ENCODE measurements at places on chromosomes 13 and 19.

DNA sequence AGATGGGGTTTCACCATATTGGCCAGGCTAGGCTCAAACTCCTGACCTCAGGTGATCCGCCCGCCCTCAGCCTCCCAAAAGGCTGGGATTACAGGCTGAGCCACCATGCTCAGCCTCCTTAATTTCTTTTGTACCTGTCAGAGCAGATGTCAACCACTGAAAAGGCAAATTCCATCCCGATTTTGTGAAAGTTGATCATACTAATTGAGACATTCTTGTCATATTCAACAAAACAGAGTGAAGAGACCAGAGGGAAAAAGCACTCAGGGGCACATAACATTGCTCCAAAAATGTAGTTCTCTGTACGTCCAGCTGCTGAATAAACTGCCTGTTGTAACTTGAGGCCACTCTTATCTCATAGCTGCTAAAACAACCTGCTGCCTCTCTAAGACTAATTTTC, 27.4 kb upstream of the PSPC1 start:
- no peak for DNase-seq

DNA sequence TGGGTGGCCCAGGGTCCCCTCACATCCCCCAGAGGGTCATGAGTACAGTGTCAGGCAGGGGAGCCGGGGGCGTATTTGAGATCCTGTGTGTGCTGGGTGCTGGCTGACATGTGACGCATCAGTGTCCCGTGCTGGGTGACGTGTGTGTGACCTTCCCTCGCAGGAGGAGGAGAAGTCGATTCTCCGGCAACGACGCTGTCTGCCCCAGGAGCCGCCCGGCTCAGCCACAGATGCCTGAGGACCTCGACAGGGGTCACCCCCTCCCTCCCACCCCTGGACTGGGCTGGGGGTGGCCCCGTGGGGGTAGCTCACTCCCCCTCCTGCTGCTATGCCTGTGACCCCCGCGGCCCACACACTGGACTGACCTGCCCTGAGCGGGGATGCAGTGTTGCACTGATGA, 25.8 kb downstream of the PNPLA6 start:
- DNase-seq = no peak

GRCh38 chr13:33353210-33353609, 67.7 kb upstream of the STARD13 start:
- DNase-seq = no peak

GRCh38 chr19:40284501-40285352, at the start of gene AKT2:
Gene AKT2, minus strand, starts transcription at chr19:40285345. Its CDS starts 20,078 bp downstream, at chr19:40265267.
- peak; percentile 87 for DNase-seq

GRCh38 chr19:50818859-50819472, 4.6 kb downstream of the KLK1 start:
- no peak for DNase-seq

DNA sequence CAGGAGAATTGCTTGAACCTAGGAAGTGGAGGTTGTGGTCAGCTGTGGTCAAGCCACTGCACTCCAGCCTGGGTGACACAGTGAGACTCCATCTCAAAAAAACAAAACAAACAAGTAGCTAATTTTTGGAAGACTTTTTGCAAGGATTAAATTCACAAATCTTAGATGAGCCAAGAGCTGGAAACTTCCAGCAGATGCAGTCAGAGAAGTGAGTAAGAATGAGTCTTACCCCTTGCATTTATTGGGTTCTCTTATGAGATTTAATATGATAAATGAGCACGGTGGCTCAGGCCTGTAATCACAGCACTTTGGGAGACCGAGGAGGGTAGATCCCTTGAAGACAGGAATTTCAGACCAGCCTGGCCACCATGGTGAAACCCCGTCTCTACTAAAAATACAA, 44.9 kb upstream of the NBEA start:
- DNase-seq = no peak

DNA sequence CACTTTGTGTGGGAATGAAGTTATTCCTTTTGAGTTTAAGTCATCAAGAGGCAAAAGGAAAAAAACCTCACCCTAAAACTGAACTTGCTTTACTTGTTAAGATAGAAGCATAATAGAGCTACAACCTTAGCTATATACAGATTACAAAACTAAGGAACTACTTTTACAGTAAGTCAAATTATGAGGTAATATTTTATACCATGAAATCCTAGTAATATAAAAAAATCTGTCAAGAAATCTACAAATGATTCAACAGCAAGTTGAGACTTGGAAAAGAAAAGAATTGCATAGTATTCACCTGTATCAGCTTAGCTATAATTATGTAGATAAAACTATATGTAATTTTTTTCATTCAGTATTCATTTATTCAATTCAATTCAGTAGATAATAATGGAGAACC, 335.3 kb downstream of the KLF5 start:
- DNase-seq = no peak

DNA sequence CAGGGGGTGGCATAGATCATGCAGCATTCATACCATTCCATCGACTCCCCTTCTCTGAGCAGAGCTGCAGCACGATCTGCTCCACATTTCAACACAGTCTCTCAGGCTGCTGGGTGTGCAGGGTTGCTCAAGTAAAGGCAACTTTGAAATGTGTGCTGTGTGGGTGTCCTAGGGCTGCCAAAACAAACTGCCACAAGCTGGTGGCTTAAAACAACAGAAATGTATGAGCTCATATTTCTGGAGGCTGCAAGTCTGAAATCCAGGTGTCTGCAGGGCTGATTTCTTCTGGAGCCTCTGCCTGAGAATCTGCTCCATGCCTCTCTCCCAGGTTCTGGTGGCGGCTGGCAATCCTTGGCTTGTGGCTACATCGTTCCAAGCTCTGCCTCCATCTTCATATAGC, 63.7 kb upstream of the WDFY2 start:
- no peak for DNase-seq

DNA sequence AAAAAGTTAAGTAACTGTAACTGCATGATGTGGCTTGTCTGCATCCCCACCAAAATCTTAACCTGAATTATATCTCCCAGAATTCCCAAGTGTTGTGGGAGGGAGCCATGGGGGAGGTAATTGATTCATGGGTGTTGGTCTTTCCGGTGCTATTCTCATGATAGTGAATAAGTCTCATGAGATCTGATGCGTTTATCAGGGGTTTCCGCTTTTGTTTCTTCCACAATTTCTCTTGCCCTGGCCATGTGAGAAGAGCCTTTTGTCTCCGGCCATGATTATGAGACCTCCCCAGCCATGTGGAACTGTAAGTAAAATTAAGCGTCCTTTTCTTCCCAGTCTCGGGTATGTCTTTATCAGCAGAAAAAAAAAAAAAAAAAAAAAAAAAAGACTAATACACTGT, 385.8 kb downstream of the SLITRK1 start:
- DNase-seq = no peak

GRCh38 chr19:57599377-57599760, 316 bp upstream of the ZNF530 start:
- no peak for DNase-seq

DNA sequence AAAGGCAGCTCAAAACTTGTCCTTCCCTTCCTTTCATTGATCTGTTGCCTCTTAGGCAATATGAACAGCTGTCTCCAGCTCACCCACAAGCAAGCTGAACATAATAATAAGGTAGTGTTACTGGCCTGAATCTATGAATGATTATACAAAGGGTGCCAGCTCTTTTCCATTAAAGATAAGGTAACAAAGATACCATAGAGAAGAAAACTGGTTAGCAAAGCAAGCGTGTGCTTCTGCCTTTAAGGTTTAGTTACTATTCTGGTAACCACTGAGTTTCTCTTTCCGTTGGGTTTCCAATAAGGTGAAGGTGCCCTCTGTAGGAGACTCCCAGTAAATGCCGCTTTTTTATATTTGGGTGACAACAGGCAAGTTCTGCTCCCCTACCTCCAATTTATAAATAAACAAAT, 12.1 kb upstream of the DACH1 start:
- peak; percentile 73 for DNase-seq

- no peak for DNase-seq
These were observed 489.1 kb downstream of the DIAPH3 start for GRCh38 chr13:59674616-59675015.

DNA sequence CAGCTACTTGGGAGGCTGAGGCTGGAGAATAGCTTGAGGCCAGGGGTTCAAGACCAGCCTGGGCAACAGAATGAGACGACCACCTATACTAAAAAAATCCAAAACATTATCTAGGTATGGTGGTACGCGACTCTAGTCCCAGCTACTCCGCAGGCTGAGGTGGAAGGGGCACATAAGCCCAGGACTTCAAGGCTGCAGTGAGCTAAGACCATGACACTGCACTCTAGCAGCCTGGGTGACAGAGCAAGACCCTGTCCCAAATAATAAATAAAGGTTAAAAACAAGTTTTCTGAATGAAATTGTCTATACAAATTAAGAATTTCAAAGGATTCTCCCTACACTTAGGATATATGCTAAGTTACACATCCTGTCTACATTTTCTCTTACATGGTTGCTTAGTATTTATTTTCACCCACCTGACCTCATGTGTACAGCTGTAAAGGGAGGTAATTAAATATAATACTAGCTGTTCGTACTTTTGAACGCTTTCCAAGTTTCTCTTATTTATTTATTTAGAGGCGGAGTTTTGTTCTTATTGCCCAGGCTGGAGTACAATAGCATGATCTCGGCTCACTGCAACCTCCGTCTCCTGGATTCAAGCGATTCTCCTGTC, 1.6 kb downstream of the SLC25A30 start:
- peak; percentile 17 for DNase-seq

DNA sequence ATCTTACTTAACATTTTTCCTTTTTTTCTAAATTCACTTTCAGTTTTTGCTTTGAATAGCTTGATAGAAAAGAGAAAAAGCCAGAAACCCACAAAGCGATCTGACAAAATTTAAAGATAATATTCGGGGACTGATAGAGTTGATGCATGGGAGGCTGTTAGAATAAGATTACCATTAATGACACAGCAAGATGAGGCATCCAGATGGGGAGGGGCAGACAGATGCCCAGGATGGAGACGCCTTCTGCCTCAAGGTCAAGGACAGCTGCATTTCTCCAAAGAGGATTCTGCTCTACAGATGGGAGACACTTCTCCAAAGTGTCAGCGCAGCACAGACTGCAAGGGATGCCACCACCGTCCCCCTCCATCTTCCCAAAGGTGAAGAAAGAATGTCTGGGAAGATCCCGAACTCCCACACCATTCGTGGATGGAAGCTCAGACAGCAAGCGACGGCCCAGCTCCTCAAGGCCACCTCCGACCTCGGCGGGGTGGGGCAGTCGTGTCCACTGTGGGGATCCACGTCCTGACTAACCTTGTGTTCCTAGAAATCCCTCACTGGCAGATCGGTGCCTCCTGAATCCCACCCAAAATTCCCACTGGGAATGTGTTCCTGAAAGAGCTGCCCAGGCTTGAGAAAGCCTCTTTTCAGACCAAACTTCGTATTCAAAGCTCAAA, 32.9 kb downstream of the NAXD start:
- no peak for DNase-seq

DNA sequence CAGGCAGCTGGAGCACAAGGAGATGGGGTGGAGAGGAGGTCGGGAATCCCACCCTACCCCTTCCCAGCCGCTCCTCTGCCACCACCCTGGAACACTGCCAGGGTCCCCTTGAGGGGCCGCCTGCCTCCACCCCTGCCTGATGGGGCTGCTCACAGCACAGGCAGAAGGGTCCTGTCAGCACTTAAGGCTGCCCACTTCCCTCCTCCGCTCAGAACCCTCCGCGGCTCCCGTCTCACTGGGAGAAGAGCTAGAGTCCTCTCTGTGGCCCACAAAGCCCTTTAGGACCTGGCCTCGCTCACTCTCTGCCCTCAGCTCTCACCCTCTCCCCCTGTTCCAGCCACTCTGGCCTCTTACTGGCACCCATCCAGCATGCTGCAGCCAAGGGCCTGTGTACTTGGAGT, 3.4 kb upstream of the POLD1 start:
- peak; percentile 73 for DNase-seq

- DNase-seq = no peak
These were observed 468 bp downstream of the HMGB1 start for GRCh38 chr13:30465343-30465592.

GRCh38 chr19:11098327-11098726, 9.1 kb downstream of the LDLR start:
- no peak for DNase-seq

DNA sequence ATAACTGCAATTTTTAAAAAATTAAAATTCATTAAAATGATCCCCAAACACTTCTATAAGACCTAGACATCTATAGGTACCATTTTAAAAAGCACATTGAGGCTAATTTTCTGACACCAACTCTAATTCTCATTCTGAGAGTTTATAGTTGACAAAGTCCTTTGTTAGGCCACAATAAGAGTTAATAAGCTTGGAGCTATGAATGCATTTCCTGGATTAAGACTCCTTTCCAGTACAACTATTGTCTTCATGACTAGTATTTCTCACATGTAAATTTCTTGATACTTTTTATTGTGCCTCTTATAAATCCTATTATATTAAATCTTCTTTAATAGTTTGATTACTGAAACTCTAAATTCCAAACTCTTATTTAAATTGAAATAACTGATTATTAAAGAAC, 340.8 kb downstream of the KLF12 start:
- no peak for DNase-seq

DNA sequence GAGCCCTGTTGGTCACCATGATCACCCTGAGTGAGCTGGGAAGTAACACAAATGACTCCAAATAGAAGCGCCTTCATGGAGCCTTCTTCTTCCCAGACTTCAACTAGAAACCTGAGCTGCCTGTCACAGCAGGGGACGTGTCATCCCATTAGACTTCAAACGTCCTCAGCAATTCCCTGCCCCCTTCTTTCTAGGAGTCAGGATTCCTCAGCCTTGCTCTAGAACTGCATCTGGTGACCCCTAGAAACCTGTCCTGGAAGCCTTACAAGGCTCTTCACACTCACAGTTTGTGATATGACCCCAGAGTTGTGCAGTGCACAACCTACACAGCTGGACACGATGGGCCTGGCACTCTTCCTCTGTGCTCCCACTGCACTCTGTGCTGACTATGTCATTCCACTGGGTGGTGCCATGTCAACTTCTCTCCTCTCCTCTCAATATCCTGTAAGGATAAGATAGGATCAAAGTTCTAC, 23.6 kb upstream of the TTYH1 start:
- DNase-seq = no peak

DNA sequence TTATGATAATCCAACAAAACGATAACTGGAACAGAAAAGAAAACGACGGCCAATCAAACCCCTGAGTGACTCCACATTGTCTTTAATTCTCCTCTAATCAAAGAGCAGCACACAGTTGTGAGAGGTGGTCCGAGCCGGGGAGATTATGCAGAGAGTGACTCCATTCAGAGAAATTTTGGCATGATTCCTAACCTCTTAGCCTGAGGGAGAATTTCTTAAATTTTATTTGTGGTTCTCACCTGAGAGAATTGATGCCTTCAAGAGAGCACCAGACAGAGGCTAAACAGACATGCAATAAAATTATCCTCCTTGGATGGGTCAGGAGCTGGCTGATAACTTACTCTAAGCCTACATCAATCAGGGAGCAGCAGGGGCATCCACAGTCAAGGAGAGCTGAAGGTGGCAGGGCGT, 310.0 kb upstream of the KLF12 start:
- no peak for DNase-seq

GRCh38 chr19:4794971-4795370, 3.4 kb downstream of the FEM1A start:
- no peak for DNase-seq
